GM18507 (cell line): ENCODE measurements at places on chromosomes 6 and 20.

DNA sequence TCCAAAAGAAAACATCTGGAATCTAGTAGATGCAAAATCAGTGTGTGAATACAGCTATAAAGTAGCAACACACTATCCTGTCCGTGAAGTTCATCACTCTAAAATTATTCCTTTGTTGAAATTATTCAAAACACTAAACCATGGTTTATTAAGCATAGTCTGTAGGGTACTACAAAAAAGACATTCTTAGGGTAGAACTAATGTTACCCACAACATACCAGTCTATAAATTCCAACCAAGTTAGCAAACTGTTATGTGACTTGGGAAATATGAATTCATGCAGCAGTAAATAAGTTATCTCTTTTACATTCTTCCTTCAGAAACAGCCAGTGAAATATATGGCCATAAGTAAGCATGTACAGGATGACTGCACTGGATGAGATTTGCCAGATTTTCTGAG is 580.3 kb upstream of the ADGRB3 start:
- no peak for DNase-seq

- DNase-seq: no peak
Measured at GRCh38 chr6:2663123-2663522, 87.6 kb downstream of the MYLK4 start.

DNA sequence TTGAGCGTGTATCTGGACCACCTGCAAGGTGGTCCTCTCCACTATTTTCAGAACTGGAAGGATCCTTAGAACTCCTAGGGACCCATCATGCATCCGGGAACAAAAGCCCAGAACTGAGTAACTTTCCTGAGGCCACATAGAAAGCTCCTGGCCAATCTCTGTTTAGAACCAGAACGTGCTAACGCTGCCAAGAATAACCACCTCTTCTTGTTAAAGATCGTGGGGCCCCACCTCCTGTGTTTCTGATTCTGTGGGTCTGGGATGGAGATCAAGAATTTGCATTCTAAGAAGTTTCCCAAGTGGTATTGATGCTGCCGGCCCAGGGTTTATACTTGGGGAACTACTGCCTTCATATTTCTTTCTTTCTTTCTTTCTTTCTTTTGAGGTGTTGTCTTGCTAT is 13.3 kb downstream of the CD40 start:
- DNase-seq: no peak

- DNase-seq: no peak
Measured at GRCh38 chr6:78615430-78615904, 251.9 kb upstream of the IRAK1BP1 start.

- DNase-seq: no peak
Measured at GRCh38 chr6:53327017-53327395, 21.7 kb downstream of the ELOVL5 start.

DNA sequence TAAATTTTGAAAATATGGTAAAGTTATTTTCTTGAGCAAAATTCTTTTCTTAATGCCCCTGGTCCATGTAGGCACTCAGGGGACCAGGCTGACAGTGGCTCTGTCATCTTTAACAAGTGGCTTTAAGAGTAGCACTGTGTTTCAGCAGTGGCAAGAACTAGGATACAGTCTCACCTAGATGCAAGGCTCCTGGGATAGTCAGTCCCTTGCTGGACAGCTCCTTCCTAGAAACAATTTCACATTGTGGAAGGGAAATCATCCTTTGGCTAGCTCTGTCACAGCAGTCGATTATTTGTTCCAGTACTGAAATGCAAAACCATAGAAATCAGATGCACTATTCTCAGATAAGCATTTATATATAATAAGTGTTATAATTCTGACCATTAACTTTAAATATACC is 175.4 kb upstream of the KCNQ5 start:
- DNase-seq: no peak

DNA sequence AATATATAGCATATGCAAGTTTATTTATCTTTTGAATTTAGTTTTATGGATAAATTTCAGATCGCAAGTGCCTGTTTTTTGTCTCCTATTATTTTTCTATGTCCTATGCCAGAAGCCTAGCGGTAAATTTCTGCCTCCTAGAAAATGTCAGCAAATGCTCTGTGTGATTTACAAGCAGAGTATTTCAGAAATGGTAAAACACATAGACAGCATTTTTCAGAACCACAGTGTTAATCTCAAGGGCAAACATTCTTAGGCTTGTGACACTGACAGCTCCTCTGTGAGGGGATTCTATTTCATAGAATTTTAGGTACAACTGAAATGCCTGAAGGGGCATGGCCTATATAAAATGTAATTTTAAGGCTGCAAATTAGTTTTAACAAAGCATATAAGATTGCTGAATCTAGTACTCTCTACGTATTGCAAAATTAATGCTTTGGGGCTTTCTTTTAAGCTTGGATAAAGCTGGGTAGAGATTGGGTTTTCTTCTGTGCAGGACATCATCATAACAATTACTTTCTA is 89.9 kb upstream of the PTCHD4 start:
- no peak for DNase-seq

DNA sequence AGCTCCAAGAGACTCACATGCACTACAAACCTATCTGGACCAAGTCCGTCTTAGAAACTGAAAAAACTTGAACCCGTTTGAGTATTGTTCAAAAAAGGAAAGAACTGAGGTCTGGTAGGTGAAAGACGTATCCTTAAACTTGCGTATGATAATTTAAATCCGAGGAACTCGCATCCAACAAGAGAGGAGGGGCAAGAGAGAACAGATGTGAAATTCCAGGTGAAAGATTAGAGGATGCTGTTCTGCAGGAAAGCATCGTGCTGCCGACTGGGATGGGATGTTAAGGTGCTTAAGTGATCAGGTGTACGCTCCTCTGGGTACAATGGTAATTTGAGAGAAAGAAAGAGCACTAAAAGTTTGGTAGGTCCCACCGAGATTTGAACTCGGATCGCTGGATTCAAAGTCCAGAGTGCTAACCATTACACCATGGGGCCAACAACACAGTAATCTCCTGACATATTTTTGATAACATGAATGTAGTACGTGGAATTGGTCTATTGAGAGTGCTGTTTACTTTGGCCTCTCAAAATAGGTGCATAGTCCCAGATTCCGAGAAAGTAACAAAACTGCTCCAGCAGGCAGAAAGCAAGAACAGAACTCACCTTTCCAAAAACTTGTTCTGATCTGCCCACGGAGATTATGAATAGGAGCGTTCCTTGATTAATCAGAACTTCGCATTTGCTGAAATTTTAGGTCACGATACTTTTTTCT is 53.5 kb upstream of the BTN3A2 start:
- no peak for DNase-seq

GRCh38 chr20:17662333-17663039 is 19.6 kb downstream of the RRBP1 start:
- DNase-seq: no peak

DNA sequence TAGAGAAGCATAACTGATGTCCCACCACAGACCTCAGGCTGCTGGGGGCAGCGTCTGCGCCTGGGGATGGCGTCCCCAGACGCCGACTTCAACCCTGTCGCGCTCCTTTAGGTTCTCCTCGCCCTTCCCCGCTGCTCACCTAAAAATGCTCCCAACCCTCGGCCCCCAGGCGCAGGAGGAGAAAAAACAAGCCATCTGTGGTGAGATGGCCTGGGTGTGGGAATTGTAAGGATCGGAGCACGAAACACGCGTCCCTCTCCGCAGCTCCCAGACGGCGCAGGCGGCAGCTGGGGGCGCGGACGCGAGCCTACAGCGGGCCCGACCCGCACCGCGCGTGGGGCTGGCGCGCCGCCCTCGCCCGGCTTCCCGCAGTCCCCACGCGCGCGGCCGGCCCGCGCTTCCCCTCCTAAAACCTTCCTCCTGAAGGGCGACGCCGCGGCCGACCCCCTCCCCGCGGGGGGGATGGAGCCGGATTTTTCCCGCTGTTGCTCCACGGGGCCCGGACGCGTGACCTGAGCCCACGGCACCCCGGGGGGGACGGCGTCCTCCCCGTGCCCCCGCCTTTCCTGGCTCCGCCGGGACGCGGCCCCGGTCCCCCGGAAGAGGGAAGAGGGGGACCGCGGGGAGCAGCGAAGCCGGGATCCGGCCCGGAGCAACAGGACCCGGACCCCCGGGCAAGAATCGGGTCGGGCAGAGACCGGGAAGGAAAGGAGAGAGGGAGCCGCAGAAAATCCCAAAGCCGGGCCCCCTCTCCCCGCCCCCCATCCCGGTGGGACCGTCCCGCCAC is 611 bp downstream of the EPB41L2 start:
- no peak for DNase-seq

GRCh38 chr6:108846628-108847027 is 1.6 kb upstream of the ARMC2 start:
- no peak for DNase-seq

GRCh38 chr6:158492881-158493280 is 67.0 kb upstream of the TMEM181 start:
- no peak for DNase-seq

DNA sequence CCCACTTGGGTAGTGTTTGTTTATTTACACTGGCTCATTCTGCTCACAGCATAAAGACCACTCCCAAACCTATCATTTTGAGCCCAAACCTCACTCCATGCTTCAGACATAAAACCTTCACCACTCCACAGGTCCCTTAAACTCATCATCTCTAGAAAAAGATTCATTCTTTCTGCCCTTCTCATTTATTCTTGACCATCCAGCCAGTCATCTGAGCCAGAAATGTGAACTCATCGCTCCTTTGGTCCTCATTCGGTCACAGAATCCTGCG is 12.4 kb downstream of the TPMT start:
- no peak for DNase-seq

- no peak for DNase-seq
Measured at GRCh38 chr20:34437330-34437986, 74.4 kb downstream of the ITCH start.

- DNase-seq: no peak
Measured at GRCh38 chr20:38834868-38835267, 29.4 kb downstream of the PPP1R16B start.

DNA sequence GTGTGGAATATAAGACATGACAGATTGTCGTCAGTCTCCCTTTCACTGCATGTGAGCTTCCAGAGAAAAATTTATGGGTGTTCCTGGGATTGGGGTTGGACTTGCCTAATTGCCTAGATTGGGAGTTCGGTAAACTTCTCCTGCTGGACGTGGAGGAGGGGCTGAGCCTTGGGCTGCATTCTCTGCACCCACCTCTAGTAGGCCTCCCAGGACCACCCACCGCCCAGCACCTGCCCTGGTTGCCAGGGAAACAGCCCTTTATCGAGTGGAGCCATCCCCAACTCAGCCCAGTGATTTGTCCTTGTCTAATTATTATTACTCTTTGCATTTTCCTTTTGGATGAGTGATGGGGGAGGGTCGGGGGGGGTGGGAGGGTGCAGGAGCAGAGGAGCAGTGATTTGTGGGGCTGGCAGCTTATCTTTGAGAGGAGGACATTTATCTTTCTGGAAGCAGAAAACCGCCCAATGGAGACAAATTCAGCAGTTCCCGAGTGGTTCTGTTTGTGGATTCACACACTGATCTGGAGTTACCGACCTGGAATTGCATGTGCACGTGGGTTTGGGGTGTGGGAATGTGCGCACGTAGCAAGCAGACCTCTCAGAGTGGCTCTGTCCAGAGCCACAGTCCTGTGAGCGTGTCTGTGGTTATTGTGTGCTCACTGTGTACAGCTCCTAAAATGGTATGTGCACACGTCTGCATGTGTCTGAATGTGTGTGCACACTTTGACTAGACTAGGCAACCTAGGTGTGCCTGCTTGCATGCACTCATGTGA is 104.5 kb downstream of the DHX35 start:
- no peak for DNase-seq

DNA sequence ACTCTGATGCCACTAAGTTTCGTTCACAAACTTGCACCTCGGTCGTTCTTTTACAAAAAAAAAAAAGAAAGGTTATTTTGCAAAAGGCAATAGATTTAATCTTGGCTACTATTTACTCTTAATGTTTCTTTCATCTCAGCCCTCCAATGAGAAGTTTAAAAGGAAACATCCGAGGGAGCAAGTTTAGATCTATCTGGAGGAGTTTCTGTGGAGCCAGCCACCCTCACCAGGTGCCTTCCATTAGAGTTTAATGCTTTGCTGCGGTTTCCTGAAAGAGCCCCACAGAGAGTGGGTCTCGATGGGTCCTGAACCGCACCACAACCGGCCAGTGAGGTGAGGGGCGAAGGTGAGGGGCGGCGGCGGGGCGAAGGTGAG is 632 bp downstream of the PRKN start:
- DNase-seq: no peak

DNA sequence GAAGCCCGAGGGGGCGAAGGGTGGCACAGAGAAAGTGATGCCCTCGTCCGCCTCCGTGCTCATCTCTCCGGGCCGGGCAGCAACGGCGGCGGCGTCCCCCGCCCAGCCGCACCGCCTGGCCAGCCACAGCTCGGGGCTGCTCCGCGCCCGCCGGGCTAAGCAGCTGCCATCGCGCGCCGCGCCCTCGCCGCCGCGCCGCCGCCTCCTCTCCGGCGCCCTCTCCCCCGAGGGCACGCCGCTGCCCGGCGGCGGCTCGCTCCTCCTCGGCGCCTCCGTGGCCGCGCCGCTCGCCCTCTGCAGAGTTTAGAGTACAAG is 225 bp downstream of the MAP3K5 start:
- DNase-seq: no peak

DNA sequence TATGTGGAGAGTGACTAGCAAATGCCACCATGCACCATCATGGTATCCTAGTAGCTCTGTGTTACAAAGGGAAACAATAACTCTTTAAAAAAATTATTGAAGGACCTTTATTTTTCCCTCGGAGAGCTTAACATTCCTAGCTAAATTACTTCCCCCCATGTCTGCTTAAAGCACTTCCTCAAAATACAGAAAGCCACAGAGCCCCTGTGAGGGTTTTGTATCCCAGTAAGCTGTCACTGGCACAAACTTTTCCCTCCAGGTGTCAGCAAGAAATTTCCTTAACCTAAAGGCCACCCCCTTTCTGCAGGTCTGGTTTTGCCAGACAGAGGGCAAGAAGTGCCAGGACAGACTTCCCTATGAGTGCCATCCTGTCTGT is 340.0 kb upstream of the PRDM1 start:
- no peak for DNase-seq

DNA sequence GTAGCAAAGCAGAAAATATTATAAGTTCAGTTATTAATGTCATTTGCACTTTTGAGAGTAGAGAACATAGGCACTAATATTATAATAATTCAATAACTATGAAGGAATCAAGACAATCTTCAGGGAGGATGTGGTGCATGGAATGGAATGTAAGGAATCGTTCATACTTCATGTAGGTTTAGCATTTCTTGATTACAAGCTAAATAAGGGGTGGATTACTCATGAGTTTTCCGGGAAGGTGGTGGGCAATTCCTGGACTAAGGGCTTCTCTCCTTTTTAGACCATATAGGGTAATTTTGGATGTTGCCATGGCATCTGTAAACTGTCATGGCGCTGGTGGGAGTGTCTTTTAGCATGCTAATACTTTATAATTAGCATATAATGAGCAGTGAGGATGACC is 9.1 kb upstream of the BTNL2 start:
- DNase-seq: no peak

GRCh38 chr6:122286512-122286911 is 112.9 kb upstream of the HSF2 start:
- DNase-seq: no peak

GRCh38 chr6:53635322-53635721 is 30.2 kb downstream of the KLHL31 start:
- no peak for DNase-seq

- no peak for DNase-seq
Measured at GRCh38 chr6:44276667-44277640, 6.7 kb downstream of the TMEM151B start.

- DNase-seq: no peak
Measured at GRCh38 chr20:9062066-9062465, 6.8 kb upstream of the PLCB4 start.

GRCh38 chr6:5359417-5359816 is 98.1 kb downstream of the FARS2 start:
- no peak for DNase-seq
